ENCODE measurements at places on chromosomes 7 and 10.

GRCh38 chr7:85688712-85689111, 501.9 kb upstream of the SEMA3D start:
- no peak for DNase-seq

DNA sequence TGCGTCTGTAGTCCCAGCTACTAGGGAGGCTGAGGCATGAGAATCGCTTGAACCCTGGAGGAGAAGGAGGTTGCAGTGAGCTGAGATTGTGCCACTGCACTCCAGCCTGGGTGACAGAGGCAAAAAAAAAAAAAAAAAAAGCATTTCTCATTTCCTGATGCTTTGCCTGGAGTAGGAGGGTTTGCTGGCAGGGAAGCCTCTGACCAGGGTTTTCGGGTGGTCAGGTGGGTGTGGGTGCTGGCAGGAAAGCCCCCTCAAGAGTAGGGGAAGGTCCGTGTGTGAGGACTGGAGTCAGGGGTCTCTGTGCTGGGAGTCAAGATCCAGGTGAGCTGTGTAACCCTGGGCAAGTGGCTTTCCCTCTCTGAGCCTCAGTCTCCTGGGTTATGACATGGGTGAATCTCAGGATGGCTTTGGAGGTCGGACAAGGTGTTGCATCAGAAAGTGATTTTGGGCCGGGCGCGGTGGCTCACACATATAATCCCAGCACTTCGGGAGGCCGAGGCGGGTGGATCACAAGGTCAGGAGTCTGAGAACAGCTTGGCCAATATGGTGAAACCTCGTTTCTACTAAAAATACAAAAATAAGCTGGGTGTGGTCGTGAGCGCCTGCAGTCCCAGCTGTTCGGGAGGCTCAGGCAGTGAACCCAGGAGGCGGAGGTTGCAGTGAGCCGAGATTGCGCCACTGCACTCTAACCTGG, 3.2 kb downstream of the AMZ1 start:
- no peak for DNase-seq

DNA sequence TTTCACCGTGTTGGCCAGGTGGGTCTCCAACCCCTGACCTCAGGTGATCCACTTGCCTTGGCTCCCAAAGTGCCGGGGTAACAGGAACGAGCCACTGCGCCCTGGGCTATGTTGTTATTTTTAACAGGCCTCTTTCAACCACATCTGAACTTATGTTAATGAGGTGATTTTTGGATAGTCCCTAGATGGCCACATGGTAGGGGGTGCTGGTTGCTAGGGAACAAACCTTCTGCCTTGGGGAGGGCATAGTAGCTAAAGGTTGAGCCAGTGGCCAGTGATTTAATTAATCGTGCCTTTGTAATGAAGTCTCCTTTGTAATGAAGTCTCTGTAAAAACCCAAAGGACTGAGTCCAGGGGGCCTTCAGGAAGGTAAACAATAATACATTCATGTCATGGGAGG, 9.1 kb downstream of the COMTD1 start:
- DNase-seq, result no peak

DNA sequence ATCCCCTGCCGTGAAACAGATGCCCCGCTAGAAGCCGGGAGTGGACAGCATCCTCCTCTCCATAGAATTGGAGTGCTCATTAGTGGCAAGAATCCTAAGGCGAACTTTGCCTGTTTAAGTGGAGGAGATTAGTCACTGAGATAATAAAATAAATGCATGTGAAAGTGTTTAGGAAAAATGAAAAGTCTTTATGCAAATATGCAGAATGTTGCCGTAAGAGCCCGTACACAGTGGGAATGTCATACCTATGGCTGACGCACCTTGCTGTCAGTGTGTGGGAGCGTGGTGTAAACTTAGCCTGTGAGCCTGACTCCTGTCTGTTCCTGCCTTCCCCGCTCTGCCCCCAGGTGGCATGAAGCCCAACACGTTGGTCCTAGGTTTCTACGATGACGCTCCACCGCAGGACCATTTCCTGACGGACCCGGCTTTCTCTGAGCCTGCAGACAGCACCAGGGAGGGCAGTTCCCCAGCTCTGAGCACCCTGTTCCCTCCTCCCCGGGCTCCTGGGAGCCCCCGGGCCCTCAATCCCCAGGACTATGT, 1.7 kb upstream of the TRIP6 start:
- DNase-seq, result no peak

GRCh38 chr7:16644636-16645592, 640 bp downstream of the ANKMY2 start:
- DNase-seq, result no peak

DNA sequence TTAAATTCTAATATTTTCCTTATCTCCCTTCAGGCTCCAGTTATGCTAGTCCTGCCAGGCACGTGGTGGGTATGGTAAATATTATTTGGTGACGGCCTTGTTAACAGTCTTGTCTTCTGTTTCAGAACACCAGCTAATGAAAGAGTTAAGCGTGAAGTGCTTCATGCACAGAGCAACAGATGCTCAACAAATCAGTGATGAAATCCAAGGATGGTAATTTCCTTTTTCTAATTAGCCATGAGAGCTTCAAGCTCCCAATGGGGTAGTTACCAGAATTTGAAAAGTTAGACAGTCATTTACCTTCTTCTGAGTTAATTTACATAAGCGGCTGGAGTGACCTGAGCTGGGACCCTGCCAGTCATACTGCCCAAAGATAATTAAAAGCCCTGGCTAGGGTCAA, 1.9 kb upstream of the OTUD1 start:
- no peak for DNase-seq

GRCh38 chr10:115802911-115803310, 470.1 kb downstream of the GFRA1 start:
- no peak for DNase-seq

DNA sequence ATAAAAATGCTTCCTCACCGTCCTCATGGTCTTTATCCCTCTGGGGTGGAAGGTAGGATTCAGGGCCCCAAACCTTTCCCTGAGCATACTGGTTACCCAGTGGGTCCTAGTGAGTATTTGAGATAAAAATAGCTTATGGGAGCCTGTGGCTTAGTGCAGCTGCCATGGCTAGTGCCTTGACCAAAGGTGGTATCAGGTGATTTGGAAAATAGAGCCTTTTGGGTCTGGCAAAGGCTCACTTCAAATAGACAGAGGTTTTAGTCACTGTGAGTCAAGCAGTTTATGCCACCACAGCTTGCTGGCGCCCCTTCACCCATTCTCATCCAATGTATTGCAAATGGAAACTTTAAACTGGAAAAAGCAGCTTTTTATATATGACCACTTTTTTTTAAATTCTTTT, 30.4 kb downstream of the PLAU start:
- no peak for DNase-seq

DNA sequence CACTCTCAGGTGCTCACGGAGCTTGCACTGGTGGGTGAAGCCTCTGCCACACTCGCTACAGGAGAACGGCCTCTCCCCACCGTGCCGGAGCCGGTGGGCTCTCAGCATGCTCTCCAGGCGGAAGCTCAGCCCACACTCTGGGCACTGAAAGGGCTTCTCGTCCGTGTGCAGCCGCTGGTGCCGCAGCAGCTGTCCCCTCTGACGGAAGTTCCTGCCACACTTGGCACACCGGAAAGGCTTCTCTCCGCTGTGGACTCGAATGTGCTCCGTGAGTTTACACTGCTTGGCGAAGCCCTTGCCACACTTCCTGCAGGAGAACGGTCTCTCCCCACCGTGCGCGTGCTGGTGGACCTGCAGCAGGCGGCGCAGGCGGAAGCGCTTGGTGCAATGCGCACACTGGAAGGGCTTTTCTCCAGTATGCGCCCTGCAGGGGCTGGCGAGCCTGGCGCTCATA, 19.3 kb downstream of the ZNF786 start:
- DNase-seq, result no peak

DNA sequence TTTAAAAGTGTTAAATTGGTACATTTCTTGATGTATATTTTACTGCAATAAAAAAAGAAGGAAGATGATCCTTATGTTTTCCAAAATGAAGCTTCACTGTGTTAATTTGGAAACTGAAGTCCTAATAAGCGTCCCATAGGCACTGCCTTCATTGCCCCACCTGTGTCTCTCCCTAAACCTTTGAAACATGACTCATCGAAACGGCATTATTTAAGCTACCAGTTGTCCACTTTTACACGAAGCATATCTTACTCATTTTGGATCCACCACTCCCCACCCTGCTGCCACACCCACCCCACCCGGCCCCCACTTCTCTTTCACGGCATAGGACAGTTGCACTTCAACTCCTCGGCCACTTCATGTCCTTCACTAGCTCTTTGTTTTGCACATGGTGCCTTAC, 85.5 kb downstream of the KIAA1549 start:
- no peak for DNase-seq

- DNase-seq, result no peak
Measured at GRCh38 chr7:128431221-128431620, 21.4 kb upstream of the IMPDH1 start.

- DNase-seq, result no peak
Measured at GRCh38 chr7:151010307-151011096, 13.8 kb downstream of the ATG9B start.

DNA sequence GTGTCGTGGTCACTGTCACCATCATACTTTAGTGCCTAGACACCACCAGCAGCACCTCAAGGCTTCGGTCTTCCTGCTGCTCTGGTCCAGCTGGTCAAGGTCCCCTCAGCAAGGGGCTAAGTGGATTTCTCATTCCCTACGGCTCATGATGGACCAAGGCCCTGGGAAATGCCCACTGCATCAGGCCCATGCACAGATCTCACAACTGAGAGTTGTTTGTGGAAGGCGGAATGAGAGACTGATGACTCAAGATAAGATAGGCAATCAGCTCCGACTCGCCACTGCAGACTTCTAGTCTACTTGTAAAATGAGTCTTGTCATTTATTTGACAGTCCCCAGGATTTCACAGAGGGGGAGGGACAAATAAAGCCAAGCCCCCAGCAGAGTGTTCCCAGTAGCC, 108.4 kb upstream of the TBX20 start:
- DNase-seq, result no peak

- DNase-seq, result no peak
Measured at GRCh38 chr7:31874631-31875386, 187.8 kb downstream of the PPP1R17 start.

GRCh38 chr7:23336799-23337283, 37.7 kb downstream of the MALSU1 start:
- DNase-seq, result no peak

GRCh38 chr7:19554581-19554980, 154.3 kb downstream of the POLR1F start:
- DNase-seq, result no peak

GRCh38 chr7:70833726-70834125, 298.2 kb upstream of the GALNT17 start:
- no peak for DNase-seq
